Tibial nerve (tissue), 4 donors: ENCODE measurements at places on chromosomes 16 and 17. TPM values are rescaled to one million over a fixed set of nuclear protein-coding genes. Genes with fewer than 3 reads are reported as not detected.

UQCRC2 gene
- 110 TPM for total RNA-seq

GNGT2 gene
- total RNA-seq, result not detected

NME4 gene
- 41.4 TPM for total RNA-seq

MYH8 gene
- not detected for total RNA-seq

DNAH9 gene
- total RNA-seq, result 1.9 TPM

RECQL5 gene
- 37.7 TPM for total RNA-seq

PHAF1 gene
- 22.2 TPM for total RNA-seq

ADAMTS18 gene
- 0.21 TPM for total RNA-seq

PTGES3L gene
- total RNA-seq, result not detected

BCO1 gene
- total RNA-seq, result not detected

SLC6A2 gene
- not detected for total RNA-seq

CCDC144A gene
- total RNA-seq, result 27.3 TPM
